ENCODE measurements at places on chromosomes 12 and 14.
A peak's percentile ranks its signal among the peaks of the same experiment; 100 is the strongest.

DNA sequence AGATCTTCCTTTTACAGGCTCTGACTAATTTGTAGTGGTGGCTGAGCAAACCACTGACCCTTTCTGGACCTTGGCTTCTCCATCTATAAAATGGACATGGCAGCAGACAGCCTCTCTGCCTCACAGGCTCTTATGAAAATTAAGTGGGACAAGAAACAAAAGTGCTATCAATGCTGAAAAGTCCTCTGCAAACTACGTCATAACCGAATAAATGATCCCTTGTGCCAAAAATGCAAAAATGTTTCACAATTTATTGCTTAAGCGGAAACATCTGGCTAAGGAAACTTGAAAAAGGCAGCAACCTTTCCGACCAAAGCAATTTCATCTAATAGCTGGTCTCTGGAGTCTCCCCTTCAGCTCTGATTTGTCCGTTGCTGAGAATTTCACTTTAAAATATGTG is 108.5 kb upstream of the PLXNC1 start:
- DNase-seq, result no peak

- DNase-seq, result no peak
Observed at GRCh38 chr12:131642101-131642540, 68.8 kb upstream of the SFSWAP start.

DNA sequence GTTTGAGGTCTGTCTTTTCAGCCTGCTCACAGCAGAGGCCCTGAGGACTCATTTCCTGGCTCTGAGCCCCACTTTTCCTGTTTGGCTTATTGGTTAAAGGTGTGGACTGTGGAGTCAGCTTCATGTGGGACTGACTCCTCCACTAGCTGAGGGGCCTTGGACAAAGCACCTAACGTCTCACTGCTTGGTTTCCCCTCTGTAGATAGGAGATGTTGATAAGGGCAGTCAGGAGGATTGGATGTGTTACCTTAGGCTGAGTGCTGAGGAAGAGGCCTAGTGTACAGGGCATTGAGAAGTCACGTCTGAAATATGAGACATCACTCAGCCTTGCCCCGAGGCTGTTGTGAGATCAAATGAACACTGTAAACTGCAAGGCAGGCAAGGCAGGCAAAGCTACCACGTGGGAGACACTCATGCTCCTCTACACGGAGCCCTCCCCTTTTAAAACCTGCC is 27.1 kb upstream of the TCL1A start:
- no peak for DNase-seq

DNA sequence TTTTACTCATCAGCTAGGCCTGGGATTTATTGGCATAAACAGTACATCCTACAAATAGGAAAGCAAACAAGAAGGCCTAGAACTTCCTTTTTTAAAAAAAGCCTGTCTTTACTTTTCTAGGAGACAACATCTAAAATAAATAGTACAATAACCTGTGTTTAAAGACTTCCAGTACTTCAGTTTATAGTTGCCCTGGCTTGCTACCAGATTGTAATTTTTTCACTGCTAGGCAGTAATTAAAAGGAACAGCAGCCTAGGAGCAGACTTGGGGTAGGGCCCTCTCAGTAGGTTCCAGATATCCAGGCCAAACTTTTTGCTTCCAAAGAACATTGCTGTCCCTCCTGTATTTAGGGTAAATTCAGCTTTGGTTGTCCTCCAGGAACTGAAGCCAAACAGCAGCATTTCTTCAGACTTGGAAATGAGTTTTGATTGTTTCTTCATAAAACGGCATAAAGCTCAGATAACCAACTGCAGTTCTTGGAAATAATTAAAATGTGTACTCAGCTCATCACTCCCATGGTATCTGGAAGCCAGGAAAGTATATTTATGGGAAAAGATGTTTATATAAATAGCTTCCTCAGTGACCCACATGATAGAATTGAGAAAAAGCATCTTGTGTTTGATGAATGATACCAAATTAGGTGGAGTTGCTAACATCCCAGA is 61.7 kb downstream of the PPP1R36 start:
- DNase-seq, result no peak

DNA sequence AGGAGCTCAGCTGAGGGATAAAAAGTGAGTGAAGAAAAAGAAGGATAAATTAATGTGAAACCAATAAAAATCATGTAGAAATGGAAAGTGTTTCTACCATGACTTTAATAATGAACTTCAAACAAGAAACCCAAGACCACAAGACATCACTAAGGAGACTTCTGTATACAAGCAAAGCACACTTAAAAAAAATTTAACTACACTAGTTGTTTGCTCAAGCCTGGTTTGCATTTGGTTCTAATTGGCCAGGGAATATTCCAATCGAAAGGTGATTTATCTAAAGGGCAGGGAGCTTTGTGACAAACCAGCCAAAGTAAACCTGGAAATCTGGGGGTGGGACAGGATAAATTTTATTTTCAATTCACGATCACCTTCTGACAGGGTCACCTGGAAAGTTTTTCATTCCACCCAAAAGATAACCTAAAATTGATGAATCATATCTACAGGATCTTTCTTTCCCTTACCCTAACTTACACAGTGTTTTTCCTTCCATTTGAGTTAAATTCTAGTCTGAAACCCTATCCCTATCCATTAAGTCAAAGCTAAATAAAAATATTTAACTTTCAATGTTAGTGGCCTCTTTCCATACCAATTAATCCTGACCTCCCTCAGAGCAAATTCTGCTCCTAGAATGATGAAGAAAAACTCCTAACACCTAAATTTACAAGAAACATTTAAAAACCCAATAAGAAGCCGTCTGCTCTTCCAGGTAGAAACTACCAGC is 2.6 kb downstream of the EGLN3 start:
- DNase-seq, result no peak

DNA sequence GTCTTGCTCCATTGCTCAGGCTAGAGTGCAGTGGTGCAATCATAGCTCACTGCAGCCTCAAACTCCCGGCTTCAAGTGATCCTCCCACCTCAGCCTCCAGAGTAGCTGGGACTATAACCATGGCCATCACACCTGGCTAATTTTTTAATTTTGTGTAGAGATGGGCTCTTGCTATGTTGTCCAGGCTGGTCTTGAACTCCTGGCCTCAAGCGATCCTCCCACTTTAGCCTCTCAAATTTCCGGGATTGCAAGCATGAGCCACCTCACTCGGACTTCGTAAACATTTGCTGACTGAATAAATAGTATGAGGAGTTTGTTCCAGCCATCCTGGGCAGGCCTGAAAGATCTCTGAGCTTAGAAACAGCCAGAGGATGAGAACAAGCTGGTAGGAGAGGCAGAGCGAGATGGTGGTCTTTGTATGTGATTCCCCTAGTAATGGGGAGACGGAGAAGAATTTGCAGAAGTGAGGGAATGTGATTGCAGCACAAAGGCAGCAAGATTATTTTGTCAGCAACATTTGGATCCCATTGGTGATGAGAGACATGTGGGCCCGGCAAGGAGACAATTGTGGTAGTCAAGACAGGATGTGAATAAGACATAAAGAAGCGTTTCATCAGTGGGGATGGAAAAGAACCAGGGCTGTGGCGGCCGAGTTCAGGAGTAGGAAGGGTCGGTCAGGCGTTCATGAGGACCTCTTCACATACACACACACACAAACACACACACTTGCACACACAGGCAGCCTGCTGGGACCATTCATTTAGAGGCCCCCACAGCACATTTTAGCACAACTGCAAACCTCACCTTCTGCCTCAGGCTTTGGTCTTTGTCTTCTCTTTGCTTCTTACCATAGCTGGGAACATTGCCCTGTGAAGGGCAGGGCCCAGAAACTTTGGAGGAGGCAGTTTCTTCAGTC is 155.5 kb downstream of the ZFP36L1 start:
- no peak for DNase-seq

GRCh38 chr14:95142208-95142607 is 15.1 kb downstream of the DICER1 start:
- no peak for DNase-seq

DNA sequence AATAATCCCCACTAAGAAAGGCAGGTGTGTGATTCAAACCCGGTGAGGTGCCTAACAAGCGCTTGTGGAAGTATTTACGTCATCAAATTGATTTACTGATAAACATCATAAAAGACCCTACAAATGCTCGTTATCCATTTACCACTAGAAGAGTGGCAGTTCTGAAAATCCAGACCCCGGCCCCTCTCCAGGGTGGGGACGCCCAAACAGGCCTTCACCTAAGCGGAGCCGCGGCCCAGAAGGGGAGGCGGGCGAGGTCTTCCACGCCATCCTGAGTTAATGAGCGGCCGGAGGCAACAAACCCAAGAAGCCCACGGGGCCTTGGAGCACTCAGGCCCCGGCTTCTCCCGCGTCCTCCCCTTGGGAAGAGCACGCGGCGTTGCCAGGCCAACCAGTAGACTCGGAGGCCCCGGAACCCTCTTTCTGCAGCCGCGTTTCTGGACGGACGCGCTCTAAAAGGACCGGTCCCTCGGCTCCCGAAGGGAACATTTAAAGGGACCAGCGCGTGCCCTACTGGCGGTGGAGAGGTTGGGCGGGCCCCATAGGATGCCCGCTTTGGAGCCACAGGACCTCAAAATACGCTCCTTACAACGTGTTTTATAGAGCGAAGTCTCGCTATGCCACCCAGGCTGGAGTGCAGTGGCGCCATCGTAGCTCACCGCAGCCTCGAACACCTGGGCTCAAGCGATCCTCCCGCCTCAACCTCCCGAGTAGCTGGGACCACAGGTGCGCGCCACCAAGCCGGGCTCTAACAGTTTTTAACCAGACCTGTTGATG is 3.5 kb downstream of the PTPN21 start:
- DNase-seq, result peak; percentile 56

- DNase-seq, result no peak
Observed at GRCh38 chr14:35865611-35866324, 39.6 kb downstream of the BRMS1L start.

DNA sequence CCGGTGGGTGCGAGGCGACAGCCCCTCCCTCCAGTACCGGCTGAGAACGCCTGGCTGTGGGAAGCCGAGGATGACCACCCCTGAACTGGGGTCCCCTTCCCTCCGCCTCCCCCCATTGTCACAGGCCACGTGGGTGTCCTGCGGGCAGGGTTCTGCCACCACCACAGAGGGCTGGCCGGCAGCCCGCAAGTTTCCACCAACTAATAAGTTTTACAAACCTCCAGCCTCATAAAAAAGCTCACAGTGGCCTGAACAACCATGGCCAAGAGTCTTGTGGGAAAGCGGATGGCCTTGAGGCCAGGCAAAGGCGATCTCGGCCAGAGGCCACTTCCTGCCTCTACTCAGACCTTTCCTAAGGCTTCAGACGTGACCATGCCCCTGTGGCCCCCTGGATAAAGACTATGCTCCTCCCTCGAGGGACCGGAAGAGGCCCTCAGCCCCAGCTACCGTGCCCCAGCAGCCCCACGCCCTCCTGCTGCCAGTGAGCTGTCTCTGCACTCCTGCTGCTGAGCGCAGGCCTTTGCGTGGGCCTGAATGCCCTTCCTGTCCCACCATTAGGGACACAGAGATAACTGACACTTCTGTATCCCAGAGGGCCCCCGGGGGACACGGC is 46.1 kb upstream of the DLK1 start:
- no peak for DNase-seq

GRCh38 chr12:22083167-22083566 is 37.1 kb downstream of the CMAS start:
- no peak for DNase-seq

DNA sequence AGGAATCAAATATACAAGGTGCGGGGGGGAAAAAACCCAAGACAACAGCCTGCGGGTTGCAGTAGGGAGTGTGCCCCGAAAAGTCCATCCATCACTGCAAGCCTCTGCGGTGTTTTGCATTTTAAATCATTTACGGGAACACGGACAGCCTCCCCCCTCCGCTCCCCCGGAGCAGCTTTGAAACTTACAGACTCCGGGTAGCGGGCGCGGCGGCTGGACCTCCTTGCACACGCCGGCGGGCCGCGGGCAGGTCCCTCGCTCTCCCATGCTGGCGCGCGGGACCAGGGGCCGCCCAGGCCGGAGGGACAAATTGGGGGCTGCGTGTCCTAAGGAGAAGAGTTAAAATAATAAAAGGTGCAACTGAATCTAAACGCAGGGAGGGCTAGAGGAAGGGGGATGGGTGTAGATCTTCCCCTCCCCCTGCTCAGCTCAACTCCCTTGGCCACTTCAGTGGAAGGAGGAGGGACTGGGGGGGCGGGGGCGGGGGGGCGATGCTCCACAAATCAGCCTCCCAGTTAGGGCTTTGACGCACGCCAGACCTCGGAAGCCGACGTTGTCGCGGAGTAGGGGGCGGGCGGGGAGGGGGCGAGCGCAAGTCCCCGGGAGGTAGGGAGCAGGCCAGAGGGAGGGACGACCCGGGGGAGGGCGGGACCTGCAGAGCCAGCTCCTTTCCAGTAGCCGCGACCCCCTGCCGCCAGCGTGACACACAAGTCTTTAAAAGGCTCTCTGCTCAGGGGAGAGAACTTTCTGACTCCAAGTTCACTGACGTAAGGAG is at the start of gene KCNJ8:
Gene KCNJ8 (minus strand): TSS at position 349 of the 775 bp plus-strand sequence. CDS start 1,090 bp downstream, outside the sequence.
- no peak for DNase-seq

GRCh38 chr12:139585-139984 is 73.0 kb downstream of the IQSEC3 start:
- DNase-seq, result no peak

- DNase-seq, result no peak
Observed at GRCh38 chr14:54627540-54628363, 60.8 kb downstream of the SAMD4A start.

- no peak for DNase-seq
Observed at GRCh38 chr14:100122481-100123223, 36.8 kb downstream of the DEGS2 start.

DNA sequence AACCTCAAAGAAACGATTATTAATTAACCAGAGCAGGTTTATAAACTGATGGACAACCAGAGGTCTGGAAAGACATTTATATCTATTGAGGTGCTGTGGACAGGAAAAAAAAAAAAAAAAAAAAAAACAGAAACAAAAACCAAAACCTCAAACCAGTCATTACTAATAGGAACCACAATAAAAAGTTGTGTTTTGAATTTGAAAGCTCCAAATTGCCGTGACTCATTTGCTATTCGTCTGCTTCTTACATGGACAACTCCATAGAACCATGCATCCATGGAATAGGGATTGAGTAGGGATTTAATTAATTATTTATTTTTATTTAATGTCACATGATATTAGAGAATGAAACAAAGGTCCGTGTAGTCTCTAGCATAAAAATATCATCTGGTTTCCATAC is 134.1 kb upstream of the SSTR1 start:
- DNase-seq, result no peak

DNA sequence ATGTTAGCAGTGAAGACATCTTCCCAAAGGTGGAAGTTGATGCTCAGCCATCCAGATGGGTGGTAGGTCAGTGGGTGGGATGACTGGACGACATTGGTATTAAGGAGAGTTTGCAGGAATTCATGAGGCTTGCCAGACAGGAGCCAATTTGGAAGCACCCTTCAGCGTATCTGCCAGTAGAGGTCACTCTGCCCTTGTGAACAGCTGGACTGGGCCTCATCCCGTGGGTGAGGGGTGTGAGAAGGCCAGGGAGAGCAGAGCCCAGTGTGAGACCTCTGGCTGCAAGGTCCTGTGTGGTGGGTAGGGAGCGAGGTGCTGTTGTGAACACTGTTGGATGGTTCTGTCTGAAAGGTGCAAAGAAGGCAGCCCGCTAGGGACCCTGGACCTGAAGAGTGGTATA is 37.7 kb downstream of the SLC5A8 start:
- DNase-seq, result no peak

DNA sequence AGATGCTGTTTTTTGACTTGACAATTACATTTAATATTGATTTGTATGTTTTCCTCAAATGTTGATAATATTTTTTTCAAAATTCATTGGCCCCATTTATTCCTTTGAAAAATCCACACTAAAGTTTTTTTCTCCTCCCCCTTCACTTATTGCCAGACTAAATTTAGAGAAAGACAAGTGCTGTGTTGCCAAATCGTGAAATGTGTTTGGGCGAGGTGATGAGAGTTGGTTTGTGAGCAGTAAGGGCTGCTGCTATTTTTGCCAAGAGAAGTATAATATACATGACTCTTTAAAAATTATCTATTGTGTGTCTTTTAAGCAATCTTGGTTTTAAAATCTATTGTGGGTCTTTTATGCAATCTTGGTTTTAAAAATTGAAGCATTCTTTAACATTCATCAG is 188.9 kb downstream of the PPFIA2 start:
- no peak for DNase-seq
